A549 treated with Mapracorat at 1 μM for 4 hours (cell line): ENCODE measurements at places on chromosomes 1 and 21. TPM values are rescaled to one million over a fixed set of nuclear protein-coding genes. Genes with fewer than 3 reads are reported as not detected.

CHRM3 gene
- total RNA-seq, result 0.03 to 0.16 TPM (median 0.06 TPM) in 3 of 5 replicates, not detected in the others

CITED4 gene
- 53.4 to 113 TPM (median 98.2 TPM) in 5 replicates for total RNA-seq

HES4 gene
- 22.0 to 73.2 TPM (median 67.5 TPM) in 5 replicates for total RNA-seq

PTCH2 gene
- total RNA-seq, result 0.11 to 0.31 TPM (median 0.14 TPM) in 5 replicates

KRTAP11-1 gene
- not detected in 5 replicates for total RNA-seq

TNFSF18 gene
- total RNA-seq, result not detected in 5 replicates

TLCD4 gene
- total RNA-seq, result 5.1 to 12.4 TPM (median 10.1 TPM) in 5 replicates

TMEM240 gene
- total RNA-seq, result 0.24 to 1.1 TPM (median 0.32 TPM) in 5 replicates

OR6K3 gene
- total RNA-seq, result not detected in 5 replicates
